Common myeloid progenitor, CD34-positive (primary cell): ENCODE measurements at places on chromosomes 3 and 15.

GRCh38 chr15:52295421-52296001, at the start of gene MYO5C:
MYO5C (minus strand) TSS chr15:52295804; CDS start chr15:52295636, 168 bp downstream.
- no peaks in the 10 kb centered on the region for H3K36me3 ChIP-seq
- H3K27me3 ChIP-seq, result no peaks in the 10 kb centered on the region
- peak; percentile 93 for DNase-seq
- H3K4me3 ChIP-seq, result peak within 1 kb of the TSS; percentile 72

- no peak overlapping the region for H3K4me3 ChIP-seq
- peak; percentile 36 for DNase-seq
- peaks cover 10% of the 10 kb centered on the region for H3K4me1 ChIP-seq
- H3K27ac ChIP-seq, result no peak overlapping the region
- H3K36me3 ChIP-seq, result no peaks in the 10 kb centered on the region
- peaks cover 28% of the 10 kb centered on the region for H3K27me3 ChIP-seq
Observed at GRCh38 chr15:65980824-65981456, 111.6 kb downstream of the RAB11A start.

DNA sequence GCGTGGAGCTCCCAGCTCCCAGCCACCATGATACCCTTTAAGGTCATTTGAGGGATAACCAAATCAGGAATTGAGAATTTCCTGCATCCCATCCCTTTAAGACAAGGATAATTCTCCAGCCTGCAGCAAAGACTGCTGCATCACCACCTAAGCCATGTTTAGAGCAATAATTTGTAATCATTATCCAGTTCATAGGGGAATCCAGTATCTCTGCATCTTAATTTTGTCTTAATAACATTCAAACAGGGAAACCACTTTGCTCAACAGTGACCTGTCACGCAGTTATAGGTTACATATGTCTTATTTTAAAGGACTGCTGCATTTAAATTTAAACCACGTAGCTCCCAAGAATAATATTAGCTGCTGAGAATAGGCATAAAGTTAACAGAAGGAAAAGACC, 188.4 kb downstream of the SSR3 start:
- no peaks in the 10 kb centered on the region for H3K27me3 ChIP-seq
- no peak overlapping the region for H3K27ac ChIP-seq
- no peaks in the 10 kb centered on the region for H3K36me3 ChIP-seq
- H3K4me3 ChIP-seq, result no peak overlapping the region
- no peak for DNase-seq

GRCh38 chr15:57165992-57166391, 210.3 kb upstream of the CGNL1 start:
- no peak overlapping the region for H3K27ac ChIP-seq
- no peaks in the 10 kb centered on the region for H3K27me3 ChIP-seq
- no peak for DNase-seq
- H3K36me3 ChIP-seq, result peaks cover 3% of the 10 kb centered on the region
- no peaks in the 10 kb centered on the region for H3K4me1 ChIP-seq

DNA sequence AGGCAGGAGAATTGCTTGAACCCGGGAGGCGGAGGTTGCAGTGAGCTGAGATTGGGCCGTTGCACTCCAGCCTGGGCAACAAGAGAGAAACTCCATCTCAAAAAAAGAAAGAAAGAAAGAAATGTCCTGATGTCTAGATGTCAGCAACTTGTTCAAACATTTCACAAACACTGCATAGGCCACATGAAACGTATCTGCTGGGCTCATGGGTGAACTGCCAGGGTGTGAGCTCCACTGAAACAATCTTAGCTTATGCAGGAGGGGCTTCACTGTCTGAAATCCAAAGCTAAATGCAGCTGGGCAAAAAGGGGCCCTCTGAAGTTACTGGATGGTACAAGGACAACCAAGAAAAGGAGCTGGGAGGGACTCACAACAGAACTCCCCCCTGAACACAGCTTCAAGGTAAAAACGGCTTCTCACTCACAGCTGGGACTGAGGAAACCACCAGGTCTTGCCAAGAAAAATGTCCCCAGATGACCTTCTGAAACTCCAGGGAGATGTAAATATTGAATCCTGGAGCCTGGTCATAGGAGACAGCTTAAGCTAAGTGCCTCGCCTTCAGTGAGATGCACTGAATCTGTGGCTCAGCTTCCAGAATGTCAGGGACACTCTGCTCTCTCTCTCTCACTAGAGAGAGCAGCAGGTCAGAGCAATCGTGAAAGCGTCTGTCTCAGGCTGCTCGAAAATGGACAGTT, 31.9 kb downstream of the SEC61A1 start:
- no peak for DNase-seq
- no peak overlapping the region for H3K27ac ChIP-seq
- H3K36me3 ChIP-seq, result peaks cover 85% of the 10 kb centered on the region
- no peaks in the 10 kb centered on the region for H3K27me3 ChIP-seq
- H3K4me1 ChIP-seq, result no peaks in the 10 kb centered on the region

DNA sequence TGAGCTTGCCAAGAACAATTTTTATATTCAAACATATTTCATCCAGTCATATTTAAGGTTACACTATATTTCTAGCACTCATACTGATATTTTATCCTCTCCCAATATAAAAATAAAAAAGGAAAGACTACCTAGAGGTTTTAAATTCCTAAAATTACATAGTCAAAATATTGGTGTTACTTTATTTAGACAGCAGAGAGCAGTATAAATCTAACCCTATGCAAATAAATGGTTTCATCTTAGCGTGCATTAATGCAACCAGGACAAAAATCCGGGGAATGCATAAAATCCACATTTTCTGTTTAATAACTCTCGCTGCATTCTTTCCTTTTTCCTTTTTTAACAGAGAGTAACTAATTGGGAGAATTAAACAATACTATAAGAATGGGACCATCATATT, 1447.4 kb upstream of the ALCAM start:
- H3K27me3 ChIP-seq, result no peaks in the 10 kb centered on the region
- DNase-seq, result no peak
- H3K36me3 ChIP-seq, result no peaks in the 10 kb centered on the region
- H3K4me1 ChIP-seq, result no peaks in the 10 kb centered on the region

- peaks cover 30% of the 10 kb centered on the region for H3K4me1 ChIP-seq
- H3K27me3 ChIP-seq, result no peaks in the 10 kb centered on the region
- no peak overlapping the region for H3K4me3 ChIP-seq
- no peak overlapping the region for H3K27ac ChIP-seq
Observed at GRCh38 chr3:57980416-57980815, 27.8 kb upstream of the FLNB start.

DNA sequence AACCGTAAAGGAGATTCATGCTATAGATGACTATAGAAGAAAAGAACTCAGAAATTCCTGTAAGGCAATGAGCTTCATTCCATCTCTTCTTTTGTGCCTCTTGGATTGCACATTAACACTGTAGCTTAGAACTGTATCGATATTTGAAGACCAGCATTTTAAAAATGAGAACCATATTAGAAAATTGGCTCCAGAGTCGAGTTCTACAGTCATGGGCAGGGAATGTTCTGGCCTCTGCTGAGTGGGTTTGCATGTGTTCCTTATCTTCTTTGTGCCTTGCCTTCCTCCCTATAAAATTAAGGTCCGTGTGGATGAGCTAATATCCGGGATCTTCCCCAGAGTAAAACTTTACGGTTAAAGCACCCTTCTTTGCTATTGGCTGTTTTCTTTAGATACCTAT, 77.4 kb upstream of the PLCL2 start:
- peaks cover 2% of the 10 kb centered on the region for H3K4me1 ChIP-seq
- no peak for DNase-seq
- no peak overlapping the region for H3K4me3 ChIP-seq
- H3K27ac ChIP-seq, result no peak overlapping the region

DNA sequence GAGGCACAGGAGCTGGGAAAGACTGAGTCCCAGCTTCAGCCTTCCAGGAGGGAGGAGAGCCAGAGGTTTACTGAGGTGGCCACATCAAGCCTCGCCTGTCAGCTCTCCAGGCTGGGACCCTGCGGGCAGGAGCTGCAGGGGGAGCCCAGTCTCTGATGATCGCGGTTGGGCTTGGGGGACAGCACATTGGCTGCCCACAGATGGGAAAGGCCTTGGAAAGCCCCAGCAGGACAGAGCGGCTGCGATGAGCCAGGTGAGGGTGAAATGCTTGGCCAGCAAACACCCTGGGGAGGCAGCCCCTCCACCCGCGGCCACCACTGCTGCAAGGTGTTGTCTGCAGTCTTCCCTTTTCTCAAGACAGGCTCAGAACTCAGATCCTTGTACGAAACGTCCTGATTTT, 31.2 kb downstream of the SEC61A1 start:
- H3K36me3 ChIP-seq, result peaks cover 88% of the 10 kb centered on the region
- H3K27me3 ChIP-seq, result no peaks in the 10 kb centered on the region
- no peaks in the 10 kb centered on the region for H3K4me1 ChIP-seq
- no peak overlapping the region for H3K27ac ChIP-seq

DNA sequence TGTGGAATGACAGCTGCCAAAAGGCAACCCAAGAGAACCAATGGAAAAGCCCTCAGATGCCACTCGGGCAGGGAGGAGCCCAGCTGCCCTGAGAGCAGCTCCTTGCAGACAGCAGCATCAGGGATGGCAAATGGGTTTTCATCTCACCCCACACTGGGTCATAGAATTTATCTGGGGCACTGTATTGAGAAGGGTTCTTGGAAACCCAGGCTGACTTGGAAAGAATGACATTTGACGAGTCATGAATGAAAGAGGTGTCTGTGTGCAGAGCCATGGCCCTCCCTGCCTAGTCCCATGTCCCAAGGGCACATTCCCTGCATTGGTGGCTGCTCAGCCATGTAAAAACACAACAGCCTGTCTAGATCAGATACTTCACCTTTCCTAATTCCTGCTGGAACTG, 157.9 kb upstream of the BHLHE40 start:
- peaks cover 83% of the 10 kb centered on the region for H3K36me3 ChIP-seq
- no peaks in the 10 kb centered on the region for H3K27me3 ChIP-seq
- no peak for DNase-seq
- peaks cover 22% of the 10 kb centered on the region for H3K4me1 ChIP-seq
- H3K27ac ChIP-seq, result no peak overlapping the region
- H3K4me3 ChIP-seq, result no peak overlapping the region

GRCh38 chr3:36482256-36482655, 102.0 kb downstream of the STAC start:
- no peaks in the 10 kb centered on the region for H3K27me3 ChIP-seq
- peak; percentile 32 for DNase-seq
- no peak overlapping the region for H3K4me3 ChIP-seq
- no peaks in the 10 kb centered on the region for H3K36me3 ChIP-seq

- no peak overlapping the region for H3K4me3 ChIP-seq
- no peak overlapping the region for H3K27ac ChIP-seq
- no peaks in the 10 kb centered on the region for H3K27me3 ChIP-seq
- no peaks in the 10 kb centered on the region for H3K36me3 ChIP-seq
- no peak for DNase-seq
- H3K4me1 ChIP-seq, result no peaks in the 10 kb centered on the region
Observed at GRCh38 chr3:149407898-149408297, 30.4 kb upstream of the TM4SF1 start.

DNA sequence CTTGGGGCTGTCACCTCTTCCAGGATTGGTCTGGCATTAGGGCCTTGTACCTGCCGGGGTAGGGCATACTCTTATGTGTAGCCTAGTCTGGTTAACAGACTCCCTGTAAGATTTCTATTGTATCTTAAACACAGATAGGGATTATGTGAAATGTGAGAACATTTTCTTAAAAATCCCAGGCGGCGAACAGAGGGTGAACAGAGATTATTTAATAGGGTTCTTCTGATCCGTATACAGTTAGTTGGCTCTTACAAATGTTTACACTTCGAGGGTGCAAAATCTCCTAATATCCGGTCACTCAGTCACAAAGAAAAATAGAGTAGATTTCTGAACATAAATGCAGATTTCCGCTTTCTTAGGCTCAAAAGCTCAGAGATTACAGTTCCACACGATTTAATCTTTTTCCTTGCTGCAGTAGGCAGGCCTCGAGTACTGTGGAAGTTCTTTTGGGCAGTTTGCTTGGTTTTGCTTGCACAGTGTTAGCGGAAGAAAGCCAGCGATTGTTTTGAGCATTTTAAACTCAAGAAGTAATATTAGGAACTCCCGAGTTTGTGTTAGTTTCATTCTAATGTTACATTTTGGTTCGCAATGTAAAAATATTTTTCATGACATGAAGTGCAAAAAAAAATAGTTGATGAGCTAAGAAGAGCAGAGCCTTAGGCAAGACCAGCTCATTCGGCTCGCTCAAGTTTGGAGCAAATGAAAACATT, 993 bp downstream of the PLCL2 start:
- peaks cover 33% of the 10 kb centered on the region for H3K4me1 ChIP-seq
- no peaks in the 10 kb centered on the region for H3K27me3 ChIP-seq
- peak overlapping the region; percentile 88 for H3K27ac ChIP-seq

- no peaks in the 10 kb centered on the region for H3K36me3 ChIP-seq
- no peak overlapping the region for H3K4me3 ChIP-seq
- no peak for DNase-seq
- H3K27me3 ChIP-seq, result peaks cover 3% of the 10 kb centered on the region
- H3K27ac ChIP-seq, result no peak overlapping the region
Observed at GRCh38 chr3:62882676-62883200, 7.5 kb upstream of the CADPS start.

DNA sequence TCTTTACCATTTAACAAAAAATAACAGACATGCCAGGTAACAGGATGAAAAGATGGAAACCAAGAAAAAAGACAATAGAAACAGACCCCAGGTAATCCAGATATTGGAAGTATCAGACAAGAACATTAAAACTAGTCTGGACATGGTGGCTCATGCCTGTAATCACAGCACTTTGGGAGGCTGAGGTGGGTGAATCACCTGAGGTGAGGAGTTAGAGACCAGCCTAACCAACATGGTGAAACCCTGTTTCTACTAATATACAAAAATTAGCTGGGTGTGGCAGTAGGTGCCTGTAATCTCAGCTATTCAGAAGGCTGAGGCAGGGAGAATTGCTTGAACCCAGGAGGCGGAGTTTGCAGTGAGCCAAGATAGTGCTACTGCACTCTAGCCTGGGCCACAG, 40.6 kb downstream of the ACAD9 start:
- H3K4me3 ChIP-seq, result no peak overlapping the region
- H3K27me3 ChIP-seq, result no peaks in the 10 kb centered on the region
- no peak overlapping the region for H3K27ac ChIP-seq
- DNase-seq, result no peak
- peaks cover 12% of the 10 kb centered on the region for H3K4me1 ChIP-seq
- peaks cover 35% of the 10 kb centered on the region for H3K36me3 ChIP-seq

GRCh38 chr3:141561426-141562034, 74.7 kb downstream of the RASA2 start:
- H3K4me3 ChIP-seq, result no peak overlapping the region
- DNase-seq, result peak; percentile 92
- H3K27ac ChIP-seq, result no peak overlapping the region
- H3K4me1 ChIP-seq, result peaks cover 26% of the 10 kb centered on the region
- peaks cover 9% of the 10 kb centered on the region for H3K36me3 ChIP-seq

- no peak for DNase-seq
- H3K4me1 ChIP-seq, result peaks cover 16% of the 10 kb centered on the region
- H3K36me3 ChIP-seq, result no peaks in the 10 kb centered on the region
- H3K4me3 ChIP-seq, result no peak overlapping the region
Observed at GRCh38 chr15:78676424-78677110, 35.6 kb upstream of the CHRNB4 start.
